NCI-H524 treated with DMSO at 0.1 percent for 48 hours (cell line): ENCODE measurements at places on chromosomes 2 and 18.

DNA sequence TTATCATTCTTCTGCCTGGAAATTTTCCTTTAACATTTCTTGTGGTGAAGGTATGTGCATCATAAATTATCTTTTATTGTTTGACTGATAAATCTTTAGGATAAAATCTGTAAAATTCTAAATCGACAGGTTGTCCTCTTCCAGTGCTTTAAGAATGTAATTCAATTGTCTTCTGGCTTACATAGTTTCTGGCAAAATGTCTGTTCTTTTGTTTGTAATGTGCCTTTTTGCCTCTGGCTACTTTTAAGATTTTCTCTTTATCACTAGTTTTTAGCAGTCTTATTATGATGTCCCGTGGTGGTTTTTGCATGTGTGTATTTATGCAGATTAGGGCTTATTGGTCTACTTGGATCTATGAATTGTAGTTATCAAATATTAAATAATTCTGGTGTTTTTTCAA lies 203.6 kb upstream of the COPS8 start:
- no peak for DNase-seq

GRCh38 chr18:46555724-46556123 lies 101.3 kb downstream of the LOXHD1 start:
- no peak for DNase-seq

DNA sequence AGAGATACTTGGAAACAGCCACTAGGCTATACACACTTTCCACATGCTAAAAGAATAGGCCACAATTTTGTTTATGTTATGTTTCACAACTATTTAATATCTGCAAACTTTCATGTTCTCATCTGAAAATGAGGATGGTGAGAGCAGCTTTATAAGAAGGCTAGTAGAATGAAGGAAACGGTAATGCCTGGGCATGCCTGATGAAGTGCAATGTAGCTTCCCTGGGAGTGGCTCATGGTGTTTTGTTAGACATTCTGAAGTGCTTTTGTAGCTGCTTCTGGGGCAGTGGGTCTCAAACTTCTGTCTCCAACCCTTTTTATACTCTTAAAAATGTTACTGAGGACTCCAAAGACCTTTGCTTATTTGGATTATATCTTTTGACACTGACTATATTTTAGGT lies 193.3 kb upstream of the VWC2L start:
- DNase-seq: no peak

DNA sequence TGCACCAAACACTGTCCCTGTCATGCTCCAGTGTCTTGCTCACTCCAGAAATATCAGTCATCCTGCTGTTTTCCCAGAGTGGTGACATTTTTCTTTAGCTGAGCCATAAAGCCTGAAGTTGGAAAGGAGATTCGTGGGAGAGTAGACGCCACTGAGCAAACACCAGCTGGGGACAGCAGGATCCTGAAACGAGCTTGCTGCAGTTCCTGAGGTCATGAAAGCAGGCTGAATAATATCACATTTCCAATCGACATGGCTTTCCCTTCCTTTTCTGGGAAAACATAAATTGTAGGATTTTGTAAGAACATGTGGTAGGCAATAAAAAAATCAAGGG lies 276.4 kb downstream of the CDCA7 start:
- no peak for DNase-seq
